Stimulated activated CD4-positive, alpha-beta T cell treated with anti-CD3 and anti-CD28 coated beads, Interleukin-15, amount 100 ng/mL, for 1 hour (primary cell): ENCODE measurements at places on chromosomes 13 and 19.
A peak's percentile ranks its signal among the peaks of the same experiment; 100 is the strongest.

DNA sequence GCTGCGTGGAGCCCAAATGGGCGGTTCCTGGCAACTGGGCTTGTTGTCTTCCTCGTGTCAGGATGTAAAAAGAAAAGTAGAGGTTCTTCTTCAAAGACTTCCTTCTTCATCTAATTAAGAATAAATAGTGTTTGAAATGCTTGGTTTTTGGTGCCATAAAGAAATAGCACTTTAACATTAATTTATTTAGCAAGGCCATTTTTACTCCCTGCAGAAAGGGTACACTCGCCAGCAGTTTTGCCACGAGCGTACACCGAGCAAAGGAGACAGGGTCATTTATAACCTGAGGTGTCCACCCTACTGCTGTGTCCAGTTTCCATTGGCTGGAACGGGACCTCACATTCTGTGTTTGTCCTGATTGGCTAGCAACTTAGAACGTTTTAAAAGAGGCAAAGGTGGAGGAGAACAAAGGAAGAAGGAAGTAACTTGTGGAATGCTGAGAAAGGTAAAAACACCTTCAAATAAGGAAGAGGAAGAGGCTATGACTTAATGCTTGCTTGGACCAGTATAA is 21.8 kb upstream of the OR10H1 start:
- DNase-seq, result no peak

GRCh38 chr19:38742296-38742695 is 2.0 kb downstream of the CAPN12 start:
- no peak for DNase-seq

DNA sequence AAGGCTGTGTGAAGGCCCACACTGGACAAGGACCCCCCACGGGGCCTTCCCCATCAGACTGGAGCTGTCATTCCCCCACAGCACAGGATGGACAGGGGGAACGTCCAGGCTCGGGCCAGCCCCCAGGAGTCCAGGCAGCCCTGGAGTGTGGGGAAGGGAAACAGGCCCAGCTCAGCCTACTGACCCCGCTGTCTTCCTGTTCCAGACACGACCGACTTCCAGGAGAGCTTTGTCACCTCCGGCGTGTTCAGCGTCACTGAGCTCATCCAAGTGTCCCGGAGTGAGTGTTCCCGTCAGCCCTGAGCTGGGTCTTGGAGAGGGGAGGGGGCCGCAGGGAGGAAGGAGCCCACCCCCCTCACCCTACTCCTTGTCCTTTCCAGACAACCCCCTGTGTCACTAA is 47.0 kb downstream of the SMIM24 start:
- no peak for DNase-seq

DNA sequence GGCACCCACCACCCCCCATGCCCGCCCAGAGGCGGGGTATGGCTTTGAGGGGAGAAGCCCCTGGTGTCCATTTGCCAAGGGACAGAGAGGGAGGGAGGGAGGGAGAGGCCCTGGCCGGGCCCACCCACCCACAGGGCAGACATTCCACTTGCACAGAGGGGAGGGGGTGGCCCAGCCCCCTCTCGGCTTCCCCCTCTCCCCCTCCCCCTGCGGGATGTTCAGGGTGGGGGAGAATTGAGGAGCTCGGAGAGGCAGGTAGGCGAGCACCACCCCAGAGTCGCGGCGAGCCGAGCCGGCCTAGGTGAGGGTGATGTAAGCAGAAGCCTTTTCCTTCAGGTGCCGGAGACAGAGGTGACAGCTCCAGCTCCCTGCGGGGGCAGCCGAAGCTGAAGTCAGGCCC is 12.3 kb downstream of the DPF1 start:
- DNase-seq, result no peak

DNA sequence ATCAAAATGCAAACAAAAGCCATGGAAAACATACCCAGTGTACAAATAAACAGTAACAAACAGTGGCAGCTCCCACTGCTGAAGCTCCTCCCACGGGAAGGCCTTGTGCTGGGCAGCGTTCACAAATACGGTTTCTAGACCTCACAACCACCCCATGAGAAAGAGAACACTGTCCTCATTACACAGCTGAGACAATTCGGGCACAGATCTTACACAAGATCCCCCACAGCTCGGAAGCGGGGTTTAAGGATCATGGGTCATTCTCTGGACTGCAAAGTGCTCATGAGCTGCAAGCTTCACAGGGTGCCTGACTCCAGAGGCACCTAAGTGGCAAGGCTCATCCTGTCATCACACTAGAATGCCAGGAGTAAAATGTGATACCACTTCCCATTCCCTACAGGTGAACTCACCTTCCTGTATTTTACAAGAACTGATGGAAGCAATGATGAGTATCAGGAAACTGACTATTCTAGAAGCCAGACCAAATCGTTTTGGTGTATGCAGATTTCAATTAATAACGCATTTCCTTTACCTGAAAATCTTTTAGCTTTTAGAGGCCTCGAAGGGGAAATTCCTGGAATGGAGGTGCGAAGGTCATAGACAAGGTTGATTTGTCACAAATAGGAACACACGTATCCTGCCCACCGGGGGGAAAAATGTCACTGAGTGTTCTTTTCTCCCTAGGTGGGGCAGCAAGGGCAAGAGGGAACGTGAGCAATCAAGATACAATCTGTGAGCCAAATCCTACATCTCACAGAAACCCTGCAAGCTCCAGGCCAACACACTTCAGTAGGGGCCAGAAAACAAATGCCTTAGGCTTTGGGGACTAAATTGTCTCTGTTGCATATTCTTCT is 41.2 kb downstream of the STK24 start:
- DNase-seq, result no peak

GRCh38 chr19:1037621-1038064 is 2.3 kb upstream of the ABCA7 start:
- DNase-seq, result no peak

GRCh38 chr19:3504735-3505134 is 1.4 kb upstream of the FZR1 start:
- DNase-seq, result no peak

GRCh38 chr13:99296398-99296797 is 10.8 kb downstream of the GPR183 start:
- DNase-seq, result no peak

DNA sequence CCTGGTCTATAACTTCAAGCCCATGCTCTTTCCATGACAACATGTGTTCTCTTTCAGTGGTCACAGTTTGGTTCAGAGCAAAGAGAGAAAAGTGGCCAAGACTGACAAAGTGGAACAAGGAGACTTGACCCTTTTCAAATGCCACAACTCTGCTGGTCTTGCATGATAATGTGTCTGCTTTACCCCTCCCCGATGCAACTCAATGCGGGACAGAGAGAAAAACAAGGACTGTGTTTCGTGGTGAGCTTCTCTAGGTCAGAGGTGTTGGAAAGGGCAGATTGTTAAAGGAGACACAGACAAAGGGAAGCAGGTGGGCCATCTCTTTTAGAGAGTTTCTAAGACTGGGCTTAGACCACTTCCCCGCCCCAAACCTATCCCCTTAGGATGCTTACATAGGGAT is 61.6 kb upstream of the SERTM1 start:
- no peak for DNase-seq

DNA sequence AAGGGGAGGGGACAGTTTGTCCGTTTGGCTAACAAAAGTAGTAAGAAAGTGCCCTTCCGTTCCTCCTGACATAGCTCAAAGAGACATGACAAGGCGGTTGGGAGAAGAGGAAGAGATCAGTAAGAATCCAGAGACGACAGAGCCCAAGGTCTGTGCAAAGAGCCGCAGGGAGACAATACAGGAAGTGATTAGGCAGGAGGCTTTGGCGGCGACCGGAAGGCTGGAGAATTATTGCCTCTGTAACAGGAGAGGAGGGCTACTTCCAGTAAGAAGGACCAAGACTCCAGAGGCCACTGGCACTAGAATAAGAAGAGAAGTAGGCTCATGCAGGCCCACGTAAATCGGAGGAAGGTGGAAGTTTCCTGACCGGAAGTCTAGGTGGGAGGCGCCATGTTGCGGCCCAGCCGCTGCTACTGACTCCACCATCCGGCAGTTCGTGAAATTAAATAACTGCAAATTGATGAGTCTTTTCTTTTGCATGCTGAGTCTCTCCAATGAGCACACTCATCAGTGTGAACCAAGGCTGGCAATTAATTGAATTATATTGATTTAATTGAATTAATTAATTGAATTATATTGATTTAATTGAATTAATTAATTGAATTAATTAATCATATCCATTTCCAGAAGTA is 9.9 kb downstream of the RFX2 start:
- DNase-seq, result no peak

GRCh38 chr13:109281017-109281902 is 505.1 kb downstream of the IRS2 start:
- no peak for DNase-seq

- DNase-seq, result no peak
Measured at GRCh38 chr19:48186541-48186991, 16.1 kb downstream of the ZSWIM9 start.

DNA sequence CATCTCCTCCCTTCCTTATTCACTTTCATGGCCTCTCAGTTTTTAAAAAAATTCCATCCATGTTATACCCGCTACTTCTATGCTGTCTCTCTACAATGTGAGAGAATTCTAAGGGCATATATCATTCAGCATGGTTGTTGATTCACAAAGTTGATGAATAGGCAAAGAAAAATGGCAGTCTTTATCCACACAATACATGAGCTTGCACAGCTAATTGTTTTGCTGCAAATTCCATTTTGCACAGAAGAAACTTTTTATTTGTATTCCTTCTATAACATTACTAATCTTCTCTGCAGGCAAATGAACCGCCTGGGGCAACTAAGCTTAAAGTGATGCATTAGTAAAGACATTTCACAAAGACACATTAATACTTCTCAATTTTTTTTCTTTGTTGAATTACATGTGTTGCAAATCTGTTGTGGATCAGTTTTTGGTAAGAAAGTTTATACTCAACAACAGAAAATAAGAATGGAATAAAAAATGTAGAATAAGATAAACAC is 196.9 kb downstream of the LIG4 start:
- DNase-seq, result no peak

DNA sequence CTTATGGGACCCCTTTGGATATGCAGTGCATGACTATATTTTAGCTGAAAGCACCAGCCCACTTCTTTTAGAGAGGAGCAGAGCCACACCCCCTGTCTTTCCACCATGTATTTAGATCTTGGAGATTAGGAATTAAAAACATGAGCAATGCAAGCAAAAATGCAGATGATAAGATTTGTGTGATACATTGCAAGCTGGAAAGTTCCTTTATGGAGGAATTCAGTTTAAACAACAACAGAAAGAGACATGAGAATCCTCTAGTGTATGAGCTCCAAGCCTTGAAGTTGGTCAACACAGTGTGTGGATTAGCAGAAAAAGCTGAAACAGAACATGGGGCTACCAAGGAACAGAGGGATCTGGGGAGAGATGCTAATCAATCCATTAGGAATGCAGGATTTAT is 529.8 kb upstream of the NBEA start:
- no peak for DNase-seq

DNA sequence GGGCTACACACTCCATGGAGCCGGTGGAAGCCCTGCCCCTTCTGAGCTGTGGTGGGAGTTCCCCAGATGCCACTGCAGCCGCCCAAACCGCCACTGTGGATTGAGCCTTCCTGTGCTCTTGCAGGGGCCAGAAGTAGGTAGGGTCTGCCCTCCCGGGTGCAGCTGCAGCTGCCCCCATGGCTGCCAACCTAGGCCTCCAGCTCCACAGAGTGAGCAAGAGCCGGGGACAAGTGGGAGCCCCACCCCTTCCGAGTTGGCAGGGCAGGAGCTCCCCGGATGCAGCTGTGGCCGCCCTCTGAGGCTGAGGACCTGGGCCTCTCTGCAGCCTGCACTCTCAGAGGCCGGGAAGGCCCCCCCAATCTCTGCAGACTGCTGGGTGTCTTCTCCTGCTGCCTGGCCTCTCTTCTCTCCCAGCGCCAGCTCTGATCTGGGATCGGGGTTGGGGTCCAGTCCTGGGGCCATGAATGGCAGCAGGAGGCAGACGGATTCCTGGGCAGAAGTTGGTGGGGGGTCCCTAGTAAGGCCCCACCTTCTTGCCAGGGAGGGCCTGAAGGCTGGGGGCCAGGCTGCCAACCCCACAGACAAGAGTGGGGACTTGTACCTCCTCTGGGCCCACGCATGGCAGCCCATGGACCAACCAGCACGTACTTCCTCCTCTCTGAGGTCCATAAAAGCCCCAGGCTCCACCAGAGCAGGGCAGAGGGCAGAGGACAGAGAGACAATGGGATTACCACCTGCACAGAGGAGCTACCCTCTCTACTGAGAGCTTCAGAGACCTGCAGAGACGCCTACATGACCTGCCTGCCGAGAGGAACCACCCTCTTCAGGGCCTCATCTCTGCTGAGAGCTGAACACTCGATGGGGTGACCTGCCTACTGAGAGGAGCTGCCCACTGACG is 28.9 kb downstream of the AP2S1 start:
- peak; percentile 40 for DNase-seq

- DNase-seq, result no peak
Measured at GRCh38 chr19:13098277-13099072, 4.2 kb downstream of the LYL1 start.

GRCh38 chr13:40471911-40472310 is 194.5 kb downstream of the FOXO1 start:
- no peak for DNase-seq

DNA sequence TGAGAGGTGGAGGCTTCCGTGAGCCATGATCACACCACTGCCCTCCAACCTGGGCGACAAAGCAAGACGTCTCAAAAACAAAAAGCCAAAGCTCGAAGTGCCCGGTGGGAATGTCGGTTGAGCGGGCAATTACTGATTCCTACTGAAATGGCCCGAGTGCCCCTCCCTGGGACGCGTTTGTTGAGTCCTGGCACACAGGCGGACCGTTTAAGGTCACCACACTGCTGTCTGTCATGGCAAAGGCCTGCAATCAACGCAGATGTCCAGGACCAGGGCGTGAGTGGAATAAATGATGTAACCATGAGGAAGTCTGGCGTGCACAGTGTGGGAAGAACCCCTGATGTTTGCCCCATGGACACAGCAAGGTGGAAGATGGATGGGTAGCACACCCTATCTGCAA is 19.2 kb upstream of the C2CD4C start:
- DNase-seq, result no peak

DNA sequence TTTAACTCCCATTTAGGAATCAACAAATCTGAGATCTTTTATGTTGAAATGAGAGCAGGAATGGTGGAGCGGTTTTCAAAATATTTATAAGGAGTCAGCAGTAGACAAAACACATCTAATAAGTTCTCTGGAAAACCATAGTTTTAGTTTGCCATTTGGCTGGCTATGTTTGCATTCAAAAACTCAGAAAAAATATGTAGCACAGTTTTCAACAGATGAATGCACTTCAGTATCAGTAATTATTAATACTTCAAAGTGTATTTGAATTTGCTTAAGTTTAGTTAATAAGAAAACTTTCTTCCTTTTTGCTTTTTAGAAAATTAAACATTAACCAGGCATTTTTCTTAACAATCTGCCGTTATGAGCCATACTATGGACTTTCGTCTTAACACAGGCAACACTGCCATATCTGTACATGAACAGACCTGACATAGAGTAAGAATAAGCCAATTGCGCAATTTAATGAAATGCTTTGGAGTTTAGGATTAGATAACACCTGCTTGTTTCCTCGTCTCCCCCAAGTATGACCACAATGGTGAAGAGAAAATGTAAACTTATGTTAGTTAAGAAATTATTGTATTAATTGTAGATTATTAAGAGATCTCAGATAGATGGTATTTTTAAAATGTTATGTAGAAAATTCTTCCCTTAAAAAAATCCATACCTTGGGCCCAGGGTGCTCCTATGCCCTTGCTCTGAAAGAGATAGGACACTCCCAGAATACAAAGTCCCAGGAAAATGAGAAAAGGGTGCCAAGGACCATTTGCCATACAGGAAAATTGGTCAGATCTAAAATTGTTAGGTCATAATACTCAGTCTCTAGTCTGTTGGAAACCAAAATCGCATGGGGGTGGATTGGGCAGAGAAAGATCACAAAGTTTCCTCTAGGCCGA is 552.3 kb upstream of the ARGLU1 start:
- no peak for DNase-seq
